ENCODE measurements at places on chromosomes 11 and 22.

DNA sequence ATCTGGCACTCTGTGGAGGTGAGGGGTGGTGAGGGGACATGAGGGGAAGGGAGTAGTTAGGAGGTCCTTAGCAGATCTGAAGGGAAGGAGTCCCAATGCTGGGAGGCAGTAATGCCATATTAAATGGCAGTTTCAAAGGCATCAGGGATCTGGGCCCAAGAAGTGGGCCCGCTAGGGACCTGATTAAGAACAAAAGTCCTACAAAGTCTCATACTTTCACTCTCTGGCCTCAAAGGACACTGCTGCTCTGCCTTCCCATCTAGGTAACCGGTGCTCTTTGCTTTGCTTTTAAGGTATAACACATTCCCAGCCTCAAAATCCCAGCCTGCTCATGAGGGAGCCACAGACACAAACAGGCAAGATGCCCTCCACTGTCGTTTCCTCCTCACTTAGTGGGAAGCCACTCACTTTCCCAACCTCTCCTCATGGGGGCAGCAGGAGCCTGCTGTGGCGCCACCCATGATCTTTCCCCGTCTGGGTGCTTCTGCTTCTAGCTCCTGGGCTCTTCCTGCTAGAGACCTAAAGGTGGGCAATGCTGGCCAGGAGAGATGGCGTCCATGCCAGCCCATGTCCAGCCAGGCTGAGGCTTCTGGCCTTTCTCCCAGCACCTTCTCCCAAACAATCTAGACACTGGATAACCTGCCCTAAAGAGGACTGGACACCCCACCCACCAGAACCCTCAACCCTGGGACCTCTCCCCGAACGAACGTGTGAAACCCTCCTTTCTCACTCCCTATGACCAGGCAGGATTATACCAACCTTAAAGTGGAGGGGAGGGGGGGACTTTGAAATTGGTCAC lies 68.3 kb downstream of the PLEKHA7 start:
- DNase-seq, result peak; percentile 67

DNA sequence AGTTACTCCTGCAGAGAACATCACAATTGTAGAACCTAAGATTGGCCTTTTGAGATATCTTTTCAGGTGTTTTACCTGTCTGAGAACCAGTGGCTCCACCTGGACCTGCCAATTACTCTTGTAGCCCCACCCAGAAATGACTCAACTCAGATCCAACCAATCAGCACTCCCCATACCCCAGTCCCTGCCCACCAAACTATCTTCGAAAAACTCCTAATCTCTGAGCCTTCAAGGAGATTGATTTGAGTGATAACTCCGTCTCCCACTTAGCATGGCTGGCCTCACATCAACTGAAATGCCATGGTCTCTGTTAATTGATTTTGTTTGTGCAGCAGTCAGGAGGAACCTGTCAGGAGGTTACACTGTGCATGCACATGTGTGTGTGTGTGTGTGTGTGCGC lies 103.6 kb downstream of the MTNR1B start:
- DNase-seq, result no peak

DNA sequence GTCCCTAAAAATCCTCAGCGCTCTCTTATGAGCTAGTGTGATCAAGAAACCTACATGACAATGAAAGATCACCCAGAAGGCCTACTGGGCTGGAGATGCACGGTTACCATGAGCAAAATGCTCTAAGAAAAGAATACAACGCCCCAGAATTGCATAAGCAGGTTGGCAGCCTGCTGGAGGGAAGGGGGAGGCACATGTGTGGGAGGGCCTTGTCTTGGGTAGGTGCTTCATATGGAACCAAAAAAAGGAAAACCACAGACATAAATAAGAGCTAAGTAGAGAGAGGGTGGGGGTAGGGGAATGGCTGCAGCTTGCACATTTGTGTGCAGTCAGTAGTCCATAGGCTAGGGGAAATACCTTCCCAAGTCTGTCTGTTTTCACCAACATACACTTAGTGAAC lies 2.8 kb downstream of the SIAE start:
- DNase-seq, result no peak

- DNase-seq, result no peak
Observed at GRCh38 chr11:113385749-113386148, 1.8 kb upstream of the ANKK1 start.

GRCh38 chr11:87022738-87023137 lies 15.0 kb upstream of the TMEM135 start:
- no peak for DNase-seq

- peak; percentile 19 for DNase-seq
Observed at GRCh38 chr11:251550-251949, 14.8 kb downstream of the PSMD13 start.
